ENCODE measurements at places on chromosomes 11 and 22.

GRCh38 chr22:43109921-43110443 is 568 bp upstream of the BIK start:
- no peak for DNase-seq

DNA sequence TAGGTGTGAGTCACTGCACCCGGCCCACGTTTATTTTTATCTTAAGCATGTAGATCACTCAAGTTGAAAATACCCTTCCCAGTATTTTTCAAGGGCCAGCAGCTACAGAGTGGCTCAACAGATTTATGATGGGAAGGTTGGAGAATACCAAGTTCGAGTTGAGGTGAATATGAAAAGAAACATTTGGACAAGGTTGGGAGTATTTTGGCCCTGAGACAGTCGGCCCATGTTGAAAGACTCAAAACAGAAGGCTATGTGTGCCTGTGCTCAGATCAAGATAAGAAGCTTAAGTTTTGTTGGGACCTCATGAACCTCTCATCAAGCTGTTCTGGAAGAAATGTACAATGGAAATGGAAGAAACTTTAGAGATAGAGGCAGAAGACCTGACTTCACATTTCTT is 199.1 kb downstream of the DBX1 start:
- DNase-seq = no peak

- DNase-seq = no peak
These were observed 7.0 kb upstream of the L3MBTL2 start for GRCh38 chr22:41198027-41198580.

DNA sequence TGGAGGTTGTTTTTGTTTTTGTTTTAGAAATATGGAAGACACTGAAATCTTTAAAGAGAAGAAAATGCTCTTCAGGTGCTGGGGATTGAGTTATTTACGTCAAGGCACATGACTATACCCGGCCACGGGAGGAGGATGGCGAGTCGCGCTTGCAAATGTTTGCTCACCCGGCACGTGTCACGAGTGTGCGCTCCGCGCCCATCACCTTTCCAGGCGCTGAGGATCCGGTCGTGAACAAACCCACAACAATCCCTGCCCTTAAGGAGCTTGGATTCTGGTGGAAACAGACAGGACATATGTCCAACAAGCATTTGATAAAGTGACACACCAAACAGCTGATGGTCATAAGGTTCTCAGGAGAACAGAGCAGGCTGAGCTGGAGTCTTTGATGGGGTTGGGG is 715.5 kb downstream of the BRD1 start:
- no peak for DNase-seq

DNA sequence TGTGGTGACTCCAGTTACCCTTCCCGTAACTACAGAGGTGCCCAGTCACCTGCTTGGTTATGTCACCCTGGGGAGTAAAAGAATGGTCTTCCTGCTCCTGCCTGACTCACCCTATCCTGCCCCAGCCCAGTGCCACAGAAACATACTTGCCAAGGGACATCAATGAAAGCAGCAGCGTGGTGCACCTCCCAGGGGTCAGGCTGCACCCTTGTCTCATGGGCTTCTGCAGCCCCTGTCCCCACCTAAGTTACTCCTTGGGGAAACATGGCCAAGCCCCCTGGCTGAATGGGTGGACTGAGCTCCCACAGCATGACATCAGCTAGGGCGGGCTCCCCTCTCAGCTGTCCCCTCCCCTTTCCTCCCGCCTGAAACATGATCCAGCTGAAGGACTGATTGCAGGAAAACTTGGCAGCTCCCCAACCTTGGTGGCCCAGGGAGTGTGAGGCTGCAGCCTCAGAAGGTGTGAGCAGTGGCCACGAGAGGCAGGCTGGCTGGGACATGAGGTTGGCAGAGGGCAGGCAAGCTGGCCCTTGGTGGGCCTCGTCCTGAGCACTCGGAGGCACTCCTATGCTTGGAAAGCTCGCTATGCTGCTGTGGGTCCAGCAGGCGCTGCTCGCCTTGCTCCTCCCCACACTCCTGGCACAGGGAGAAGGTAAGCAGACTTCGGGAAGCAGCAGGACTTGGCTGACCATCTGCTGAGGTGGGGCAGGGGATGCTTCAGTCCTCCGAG is at the start of gene HTR3A:
Gene HTR3A (plus strand): TSS at position 368 of the 730 bp plus-strand sequence. CDS start 218 bp downstream, at position 586.
- peak; percentile 13 for DNase-seq

Measured in muscle of back (tissue), 13 donors.